Liver (tissue), 10 donors: ENCODE measurements at places on chromosomes 6 and 20. TPM values are rescaled to one million over a fixed set of nuclear protein-coding genes. Genes with fewer than 3 reads are reported as not detected.

HM13 gene
- 57.6 TPM for total RNA-seq

GRCh38 chr6:142855893-142856623, 88.9 kb downstream of the HIVEP2 start:
- H3K4me3 ChIP-seq = no peak overlapping the region
- no peaks in the 10 kb centered on the region for H3K36me3 ChIP-seq
- H3K4me1 ChIP-seq = peaks cover 6% of the 10 kb centered on the region
- no peak for DNase-seq
- no peak overlapping the region for H3K27ac ChIP-seq

DNA sequence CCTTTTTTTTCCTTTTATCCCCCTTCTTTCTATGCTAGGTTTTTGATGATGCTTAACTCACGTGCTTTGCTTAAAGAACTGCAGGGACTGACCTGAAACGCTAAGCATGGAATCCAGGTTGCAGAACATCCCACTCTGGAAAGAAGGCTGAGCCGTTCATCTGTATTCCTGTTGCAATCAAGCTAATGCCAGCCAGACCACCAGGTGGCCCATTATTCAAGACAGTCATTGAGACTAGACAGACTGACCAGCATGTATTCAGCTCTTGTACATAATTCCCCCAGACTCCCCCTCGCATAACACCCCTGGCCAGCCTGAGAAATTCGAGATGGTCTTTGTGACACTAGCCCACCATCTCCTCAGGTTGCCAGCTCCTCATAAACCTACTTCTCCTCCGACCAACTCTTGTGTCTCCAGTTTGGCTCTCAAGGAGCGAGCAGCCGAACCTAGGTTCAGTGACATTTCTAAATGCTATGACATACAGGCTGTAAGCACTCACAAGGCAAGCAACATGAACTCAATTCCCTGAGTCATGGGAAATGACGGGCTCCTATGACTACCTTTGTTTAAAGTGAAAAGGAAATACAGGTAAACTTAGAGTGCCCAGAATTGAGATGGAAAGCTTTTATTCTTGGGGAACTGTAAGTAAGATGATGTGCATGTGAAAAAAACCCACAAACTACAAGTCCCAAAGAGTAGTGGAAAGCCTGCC, 309.3 kb upstream of the CDYL start:
- DNase-seq = no peak
- no peaks in the 10 kb centered on the region for H3K4me1 ChIP-seq
- no peak overlapping the region for H3K27ac ChIP-seq
- no peaks in the 10 kb centered on the region for H3K36me3 ChIP-seq

- no peak for DNase-seq
- H3K4me1 ChIP-seq = no peaks in the 10 kb centered on the region
- H3K27ac ChIP-seq = no peak overlapping the region
- H3K27me3 ChIP-seq = no peaks in the 10 kb centered on the region
Measured at GRCh38 chr20:8321001-8321400, 188.9 kb downstream of the PLCB1 start.

- DNase-seq = no peak
- H3K27ac ChIP-seq = no peak overlapping the region
- H3K4me1 ChIP-seq = no peaks in the 10 kb centered on the region
- no peak overlapping the region for H3K4me3 ChIP-seq
- H3K36me3 ChIP-seq = peaks cover 58% of the 10 kb centered on the region
Measured at GRCh38 chr6:131586543-131586942, 13.5 kb downstream of the ARG1 start.

DNA sequence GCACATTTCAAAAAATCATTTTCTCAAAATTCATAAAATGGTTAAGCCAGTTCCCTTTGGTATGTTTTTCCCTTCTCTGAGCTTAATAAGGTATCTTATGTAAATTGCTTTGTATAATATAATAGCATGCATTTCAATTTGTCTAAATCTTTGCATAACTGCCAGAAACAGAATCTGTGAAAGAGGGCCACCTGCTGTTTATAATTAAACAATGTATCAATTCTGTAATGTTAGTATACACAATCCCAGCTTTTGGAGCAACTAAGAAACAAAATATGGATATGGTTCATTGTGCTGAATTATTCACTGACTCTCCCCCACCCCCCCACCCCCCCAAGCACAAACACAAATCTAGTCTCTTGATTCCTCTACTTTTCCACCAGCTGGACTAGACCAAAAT, 54.8 kb downstream of the GPX5 start:
- no peak overlapping the region for H3K27ac ChIP-seq
- peaks cover 5% of the 10 kb centered on the region for H3K4me1 ChIP-seq
- no peaks in the 10 kb centered on the region for H3K27me3 ChIP-seq
- H3K4me3 ChIP-seq = no peak overlapping the region
- DNase-seq = no peak

DNA sequence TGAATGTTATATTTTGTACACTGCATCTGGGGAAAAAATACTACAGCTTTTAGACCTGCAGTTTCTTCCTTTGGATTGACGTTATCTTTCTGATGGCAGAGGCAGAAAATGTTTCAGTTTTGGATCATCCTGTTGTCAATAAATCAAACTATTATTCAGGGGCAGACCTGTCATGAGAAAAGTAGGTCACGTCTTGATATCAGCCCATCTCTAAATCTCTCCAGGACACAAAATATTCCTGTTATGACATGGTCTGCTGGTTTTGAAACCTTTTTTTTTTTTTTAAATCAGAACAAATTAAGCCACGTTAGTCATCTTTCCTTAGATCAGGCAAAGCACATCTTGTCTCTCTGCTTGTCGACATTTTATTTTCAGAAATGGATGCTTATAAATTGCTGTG, 24.0 kb downstream of the IL20RA start:
- H3K4me1 ChIP-seq = peaks cover 10% of the 10 kb centered on the region
- no peak overlapping the region for H3K4me3 ChIP-seq
- no peaks in the 10 kb centered on the region for H3K36me3 ChIP-seq

- H3K4me1 ChIP-seq = peaks cover 15% of the 10 kb centered on the region
- no peaks in the 10 kb centered on the region for H3K27me3 ChIP-seq
- no peak for DNase-seq
- H3K27ac ChIP-seq = no peak overlapping the region
- no peaks in the 10 kb centered on the region for H3K36me3 ChIP-seq
Measured at GRCh38 chr20:59938696-59939051, 1.4 kb downstream of the PPP1R3D start.

OR11A1 gene
- not detected for total RNA-seq

DNA sequence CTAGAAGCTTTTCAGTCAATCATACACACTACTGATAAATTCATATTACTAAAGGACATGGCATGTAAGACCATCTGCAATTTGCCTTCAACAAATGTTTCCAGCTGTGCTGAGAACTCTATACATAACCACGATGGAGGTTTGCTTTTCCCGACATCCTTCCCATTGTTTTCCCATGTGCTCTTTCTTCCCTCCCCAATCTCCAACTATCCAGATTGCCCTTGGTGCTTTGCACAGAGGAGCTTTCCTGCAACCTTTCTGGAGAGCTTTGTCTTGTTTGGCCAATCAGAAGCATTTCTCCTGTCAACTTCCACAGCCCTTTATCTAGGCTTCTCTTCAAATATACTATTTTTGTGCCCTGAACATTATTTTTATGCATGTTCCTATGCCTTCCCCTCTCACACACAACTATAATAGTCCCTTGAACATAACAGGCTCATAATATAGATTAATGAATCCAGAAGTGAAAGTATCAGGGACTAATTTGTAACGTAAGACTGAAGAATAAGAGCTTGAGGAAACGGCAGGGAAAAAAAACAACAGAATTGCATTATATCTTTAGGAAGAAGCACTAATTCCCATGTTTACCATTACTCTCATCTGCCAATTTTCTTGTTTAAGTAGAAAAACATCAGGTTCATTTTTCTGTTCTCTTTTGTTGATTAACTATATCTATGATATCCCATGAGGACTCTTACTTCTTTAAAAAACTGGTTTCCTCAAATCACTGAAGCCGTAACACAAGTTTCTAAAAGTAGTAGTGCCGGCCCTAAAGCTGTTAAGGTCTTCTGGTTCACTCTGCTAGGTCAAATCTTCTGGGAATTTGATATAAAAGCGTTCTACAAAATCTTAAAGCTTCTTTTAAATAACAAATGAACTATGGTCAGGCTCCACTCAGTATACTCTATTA, 20.1 kb downstream of the SMLR1 start:
- no peaks in the 10 kb centered on the region for H3K36me3 ChIP-seq
- H3K4me3 ChIP-seq = no peak overlapping the region
- H3K27me3 ChIP-seq = no peaks in the 10 kb centered on the region
- peaks cover 32% of the 10 kb centered on the region for H3K4me1 ChIP-seq
- no peak overlapping the region for H3K27ac ChIP-seq
- no peak for DNase-seq

GRCh38 chr20:48191200-48191599, 405.9 kb upstream of the SULF2 start:
- H3K27ac ChIP-seq = no peak overlapping the region
- H3K4me1 ChIP-seq = no peaks in the 10 kb centered on the region
- H3K4me3 ChIP-seq = no peak overlapping the region
- H3K27me3 ChIP-seq = no peaks in the 10 kb centered on the region

- no peak overlapping the region for H3K27ac ChIP-seq
- no peaks in the 10 kb centered on the region for H3K36me3 ChIP-seq
- H3K27me3 ChIP-seq = no peaks in the 10 kb centered on the region
Measured at GRCh38 chr6:34806738-34807453, 15.0 kb downstream of the BLTP3A start.

GRCh38 chr6:157761331-157761921, 61.6 kb upstream of the SNX9 start:
- no peaks in the 10 kb centered on the region for H3K27me3 ChIP-seq
- H3K27ac ChIP-seq = no peak overlapping the region
- peaks cover 9% of the 10 kb centered on the region for H3K4me1 ChIP-seq
- no peaks in the 10 kb centered on the region for H3K36me3 ChIP-seq
- DNase-seq = no peak
- H3K4me3 ChIP-seq = no peak overlapping the region

GRCh38 chr20:60000271-60001042, 42.2 kb downstream of the CDH26 start:
- peaks cover 3% of the 10 kb centered on the region for H3K27me3 ChIP-seq
- no peaks in the 10 kb centered on the region for H3K4me1 ChIP-seq
- H3K27ac ChIP-seq = no peak overlapping the region

- no peaks in the 10 kb centered on the region for H3K27me3 ChIP-seq
- no peak overlapping the region for H3K4me3 ChIP-seq
- H3K27ac ChIP-seq = no peak overlapping the region
- no peaks in the 10 kb centered on the region for H3K4me1 ChIP-seq
- DNase-seq = no peak
Measured at GRCh38 chr6:13769655-13770053, 44.7 kb downstream of the MCUR1 start.

DEFB119 gene
- total RNA-seq = not detected

VNN1 gene
- 2.7 TPM for total RNA-seq

DNA sequence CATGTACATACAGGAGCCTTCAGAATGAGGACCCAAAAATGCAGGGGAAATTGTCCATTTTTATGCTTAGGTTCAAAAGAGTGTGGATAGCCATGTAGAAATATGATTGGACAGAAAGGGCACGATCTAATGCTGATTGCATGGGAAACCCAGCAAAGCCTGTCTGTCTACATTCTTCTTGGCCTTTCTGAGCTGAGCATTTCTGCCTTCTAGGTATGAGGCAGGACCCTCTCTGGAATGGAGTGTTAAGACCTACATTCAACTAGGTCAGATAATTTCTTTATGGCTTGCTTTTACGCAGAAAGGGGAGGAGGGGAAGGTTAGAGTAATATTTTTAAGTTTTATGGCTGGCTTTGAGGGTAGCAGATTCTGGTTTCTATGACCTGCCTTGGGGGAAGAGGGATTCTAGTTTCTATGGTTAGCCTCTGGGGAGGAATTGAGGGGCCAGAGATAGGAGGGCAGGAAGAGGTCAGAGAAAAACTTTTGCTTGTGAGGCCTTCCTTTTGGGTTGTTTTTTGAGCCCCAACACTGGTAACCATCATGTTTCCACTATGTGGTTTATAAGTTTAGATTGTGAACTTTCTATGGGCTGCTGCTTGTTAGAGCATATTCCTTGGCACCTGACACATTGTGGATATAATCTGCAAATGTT, 63.5 kb downstream of the LYRM2 start:
- no peaks in the 10 kb centered on the region for H3K4me1 ChIP-seq
- no peaks in the 10 kb centered on the region for H3K36me3 ChIP-seq
- no peaks in the 10 kb centered on the region for H3K27me3 ChIP-seq
- no peak overlapping the region for H3K27ac ChIP-seq
- no peak for DNase-seq

- no peak overlapping the region for H3K4me3 ChIP-seq
- H3K27me3 ChIP-seq = no peaks in the 10 kb centered on the region
- no peaks in the 10 kb centered on the region for H3K36me3 ChIP-seq
- no peak overlapping the region for H3K27ac ChIP-seq
Measured at GRCh38 chr6:73962884-73963283, 266.9 kb downstream of the CD109 start.

DNA sequence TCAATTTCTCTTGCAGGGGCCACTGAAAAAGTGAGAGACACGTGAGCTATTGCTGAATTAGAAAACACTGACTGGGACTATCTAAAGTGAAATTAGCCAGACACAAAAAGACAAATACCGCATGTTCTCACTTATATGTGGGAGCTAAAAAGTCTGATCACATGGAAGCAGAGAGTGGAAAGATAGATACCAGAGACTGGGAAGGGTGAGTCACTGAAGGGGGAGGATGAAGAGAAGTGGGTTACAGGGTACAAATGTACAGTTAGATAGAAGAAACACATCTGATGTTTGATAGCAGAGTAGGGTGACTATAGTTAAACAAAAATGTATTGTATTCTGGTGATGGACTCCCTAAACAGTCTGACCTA, 13.4 kb downstream of the CST3 start:
- H3K4me3 ChIP-seq = no peak overlapping the region
- no peaks in the 10 kb centered on the region for H3K4me1 ChIP-seq
- DNase-seq = no peak
- no peaks in the 10 kb centered on the region for H3K27me3 ChIP-seq
- no peaks in the 10 kb centered on the region for H3K36me3 ChIP-seq

DNA sequence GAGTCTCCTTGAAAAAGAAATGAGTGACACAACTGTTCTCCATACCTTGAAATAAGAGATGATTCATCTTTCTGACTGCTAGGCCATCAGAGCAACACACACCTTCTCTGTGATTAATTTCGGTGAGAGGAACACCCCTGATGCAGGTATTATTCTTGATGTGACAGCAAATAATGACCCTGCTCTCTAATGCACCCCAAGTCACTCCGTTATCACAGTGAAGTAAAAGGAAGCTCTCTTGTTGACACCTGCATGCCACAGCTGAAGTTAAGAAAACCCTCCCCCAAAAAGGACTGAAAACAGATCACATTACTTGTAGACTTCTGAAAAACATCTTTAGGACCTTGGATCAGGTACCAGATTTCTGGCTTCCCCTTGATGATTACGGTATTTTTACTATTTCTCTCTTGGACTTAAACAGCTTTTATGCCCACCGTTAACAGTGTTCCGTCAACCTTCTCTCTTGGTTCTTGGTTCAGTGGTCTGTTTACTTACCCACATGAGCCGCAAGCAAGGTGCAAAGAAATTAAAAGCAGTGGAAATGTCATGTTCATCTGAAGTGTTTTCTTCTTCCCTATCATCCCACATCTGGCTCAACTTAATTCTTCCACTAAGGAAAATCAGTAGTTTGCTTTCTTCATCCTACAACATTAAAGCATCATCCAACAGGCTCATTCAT, 249.7 kb downstream of the GMPR start:
- DNase-seq = no peak
- no peaks in the 10 kb centered on the region for H3K27me3 ChIP-seq
- H3K4me1 ChIP-seq = no peaks in the 10 kb centered on the region
- no peaks in the 10 kb centered on the region for H3K36me3 ChIP-seq
- H3K4me3 ChIP-seq = no peak overlapping the region
